Activated CD4-positive, alpha-beta memory T cell treated with anti-CD3 and anti-CD28 coated beads, Interleukin-2, amount 10 ng/mL, durations not matched to agents 7 days and 5 days (primary cell): ENCODE measurements at places on chromosomes 2 and 18. TPM values are rescaled to one million over a fixed set of nuclear protein-coding genes. Genes with fewer than 3 reads are reported as not detected.

DNA sequence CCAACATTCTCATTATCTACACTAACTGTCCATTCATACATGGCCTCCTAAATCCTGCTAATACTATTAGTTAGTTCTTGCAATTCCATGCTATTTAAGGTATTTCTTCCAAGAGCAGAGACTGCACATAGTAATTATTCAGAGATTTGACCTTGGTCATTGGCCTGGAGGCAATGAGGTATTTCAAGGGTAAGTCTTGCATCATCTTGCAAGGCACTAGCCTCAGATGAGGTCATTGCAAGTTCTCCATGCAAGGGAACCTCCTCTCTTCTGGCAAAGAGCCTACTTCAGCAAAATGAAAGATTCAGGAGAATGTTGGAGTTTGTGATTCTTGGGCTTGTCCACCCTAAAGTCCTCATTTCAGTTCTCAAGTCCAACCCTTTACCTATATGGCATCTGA lies 48.5 kb upstream of the IKZF2 start:
- H3K4me3 ChIP-seq = no peak overlapping the region
- no peaks in the 10 kb centered on the region for H3K27me3 ChIP-seq
- no peak overlapping the region for H3K27ac ChIP-seq
- no peaks in the 10 kb centered on the region for H3K4me1 ChIP-seq
- no peaks in the 10 kb centered on the region for H3K36me3 ChIP-seq

GRCh38 chr2:9782197-9782719 lies 61.0 kb upstream of the TAF1B start:
- peak; percentile 90 for DNase-seq
- peaks cover 20% of the 10 kb centered on the region for H3K36me3 ChIP-seq
- peaks cover 76% of the 10 kb centered on the region for H3K4me1 ChIP-seq
- peak overlapping the region; percentile 96 for H3K27ac ChIP-seq
- no peaks in the 10 kb centered on the region for H3K27me3 ChIP-seq

The CGREF1 gene
- 1.2 TPM for total RNA-seq

The SAG gene
- total RNA-seq = 0.10 TPM

The GAL3ST2 gene
- total RNA-seq = 0.58 TPM

The STAT4 gene
- total RNA-seq = 122 TPM

DNA sequence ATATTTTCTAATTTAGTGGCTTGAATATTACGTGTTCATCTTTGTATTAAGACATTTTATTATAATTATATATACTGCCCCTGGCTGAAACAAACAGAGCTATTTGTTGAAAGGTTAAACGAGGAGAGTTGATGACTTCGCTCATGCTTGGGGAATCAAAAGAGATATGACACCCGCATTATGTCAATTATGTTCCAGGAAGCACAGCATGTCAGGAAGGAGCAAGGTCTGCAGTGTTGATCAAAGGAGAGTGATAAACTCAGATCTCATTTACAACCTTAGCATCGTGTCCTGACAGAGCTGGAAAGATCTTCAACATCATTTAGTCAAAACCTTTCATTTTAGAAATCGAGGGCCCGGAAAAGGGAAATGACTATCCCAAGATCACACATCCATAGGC lies 510.1 kb downstream of the TDRD15 start:
- no peak for DNase-seq
- H3K36me3 ChIP-seq = no peaks in the 10 kb centered on the region
- H3K27ac ChIP-seq = no peak overlapping the region

GRCh38 chr2:69890881-69891280 lies 2.9 kb upstream of the SNRNP27 start:
- peaks cover 27% of the 10 kb centered on the region for H3K4me1 ChIP-seq
- peaks cover 9% of the 10 kb centered on the region for H3K36me3 ChIP-seq
- no peak overlapping the region for H3K4me3 ChIP-seq
- no peak overlapping the region for H3K27ac ChIP-seq
- DNase-seq = no peak

- no peaks in the 10 kb centered on the region for H3K4me1 ChIP-seq
- H3K36me3 ChIP-seq = no peaks in the 10 kb centered on the region
- peaks cover 16% of the 10 kb centered on the region for H3K27me3 ChIP-seq
- H3K27ac ChIP-seq = no peak overlapping the region
- DNase-seq = no peak
Measured at GRCh38 chr2:171595896-171596295, 73.6 kb downstream of the CYBRD1 start.

GRCh38 chr2:225597911-225598310 lies 198.4 kb downstream of the NYAP2 start:
- no peaks in the 10 kb centered on the region for H3K4me1 ChIP-seq
- H3K27ac ChIP-seq = no peak overlapping the region
- H3K36me3 ChIP-seq = no peaks in the 10 kb centered on the region
- no peak for DNase-seq
- H3K27me3 ChIP-seq = peaks cover 1% of the 10 kb centered on the region
- H3K4me3 ChIP-seq = no peak overlapping the region

The GAREM1 gene
- total RNA-seq = not detected

GRCh38 chr2:238922435-238922834 lies 74.5 kb downstream of the TWIST2 start:
- no peak overlapping the region for H3K27ac ChIP-seq
- no peaks in the 10 kb centered on the region for H3K4me1 ChIP-seq
- no peaks in the 10 kb centered on the region for H3K27me3 ChIP-seq

The GPR17 gene
- total RNA-seq = not detected

The HOXD11 gene
- total RNA-seq = not detected

The PTGR3 gene
- 41.4 TPM for total RNA-seq

The C1QL2 gene
- total RNA-seq = not detected

DNA sequence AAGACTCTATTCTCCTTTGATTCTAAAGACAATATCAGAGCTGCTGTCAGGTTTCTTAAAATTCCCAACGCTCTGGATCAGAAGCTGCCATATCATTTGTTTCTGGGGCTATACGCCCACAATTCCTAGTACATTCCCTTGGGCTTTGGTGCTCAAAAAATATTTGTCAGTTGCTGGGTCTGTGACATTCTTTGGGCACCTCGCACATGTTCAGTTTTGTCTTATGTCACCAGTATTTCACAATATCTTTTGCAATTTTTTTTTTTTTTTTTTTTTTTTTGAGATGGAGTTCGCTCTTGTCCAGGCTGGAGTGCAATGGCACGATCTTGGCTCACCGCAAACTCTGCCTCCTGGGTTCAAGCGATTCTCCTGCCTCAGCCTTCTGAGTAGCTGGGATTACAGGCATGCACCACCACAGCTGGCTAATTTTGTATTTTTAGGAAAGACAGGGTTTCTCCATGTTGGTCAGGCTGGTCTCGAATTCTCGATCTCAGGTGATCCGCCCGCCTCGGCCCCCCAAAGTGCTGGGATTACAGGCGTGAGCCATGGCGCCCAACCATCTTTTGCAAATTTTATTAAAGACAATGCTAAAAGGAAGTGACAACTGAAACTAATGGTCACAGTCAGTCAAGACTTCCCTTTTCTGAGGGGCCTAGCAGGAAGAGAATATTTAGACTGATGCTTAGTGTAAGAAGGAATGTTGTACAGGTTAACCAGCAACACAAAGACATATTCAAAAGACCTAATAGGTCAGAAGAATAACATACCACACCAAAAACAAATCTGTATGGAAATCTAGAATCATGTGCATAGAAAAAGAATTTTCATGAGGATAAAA lies 6.8 kb downstream of the ZNF397 start:
- no peaks in the 10 kb centered on the region for H3K4me1 ChIP-seq
- no peaks in the 10 kb centered on the region for H3K27me3 ChIP-seq
- no peak overlapping the region for H3K27ac ChIP-seq
- H3K4me3 ChIP-seq = no peak overlapping the region
- peaks cover 87% of the 10 kb centered on the region for H3K36me3 ChIP-seq

The SLC66A3 gene
- 22.9 TPM for total RNA-seq

GRCh38 chr2:187586011-187586641 lies 31.9 kb upstream of the TFPI start:
- no peaks in the 10 kb centered on the region for H3K36me3 ChIP-seq
- H3K4me3 ChIP-seq = no peak overlapping the region
- no peak for DNase-seq
- no peaks in the 10 kb centered on the region for H3K27me3 ChIP-seq

GRCh38 chr2:190354003-190354690 lies 10.8 kb downstream of the INPP1 start:
- no peak for DNase-seq
- H3K4me1 ChIP-seq = peaks cover 15% of the 10 kb centered on the region
- no peak overlapping the region for H3K4me3 ChIP-seq

- peaks cover 21% of the 10 kb centered on the region for H3K4me1 ChIP-seq
- peaks cover 10% of the 10 kb centered on the region for H3K36me3 ChIP-seq
- H3K27me3 ChIP-seq = no peaks in the 10 kb centered on the region
- DNase-seq = no peak
Measured at GRCh38 chr2:101442042-101442666, 32.8 kb downstream of the RFX8 start.

DNA sequence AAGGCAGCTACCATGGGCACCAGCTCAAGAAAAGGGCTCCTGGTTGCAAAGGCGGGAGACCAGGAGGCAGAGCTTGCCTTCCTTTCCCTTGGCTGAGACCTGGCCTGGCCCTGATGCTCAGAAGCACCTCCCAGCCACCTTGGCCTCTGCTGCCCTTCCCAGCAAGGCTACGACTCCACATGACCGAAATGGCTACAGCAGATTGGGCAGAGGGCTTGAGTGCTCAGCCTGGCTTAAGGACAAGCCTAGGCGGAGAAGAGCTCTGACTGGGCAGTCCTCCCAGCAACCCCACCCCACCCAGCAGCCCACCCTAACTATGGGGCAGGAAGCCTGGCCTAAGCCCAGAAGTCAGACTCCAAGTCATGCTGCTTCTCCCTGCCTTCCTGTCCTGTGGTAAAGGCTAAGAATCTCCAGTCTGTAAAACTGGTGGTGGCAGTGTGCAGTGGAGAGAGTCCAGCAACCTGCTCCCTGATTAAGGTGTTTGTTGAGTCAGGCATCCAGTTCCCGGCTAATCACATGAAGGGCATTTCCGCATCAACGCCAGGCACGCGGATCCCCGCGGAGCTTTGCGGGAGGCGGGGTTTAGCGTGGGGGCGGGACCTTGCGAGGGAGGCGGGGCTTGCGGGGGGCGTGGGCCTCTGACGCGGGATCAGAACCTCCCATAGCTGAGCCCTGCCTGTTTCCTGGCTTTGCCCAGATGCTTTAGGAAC lies 256.0 kb downstream of the BCL11A start:
- no peaks in the 10 kb centered on the region for H3K27me3 ChIP-seq
- H3K36me3 ChIP-seq = no peaks in the 10 kb centered on the region
- H3K4me1 ChIP-seq = no peaks in the 10 kb centered on the region
- no peak for DNase-seq

The DNAH6 gene
- total RNA-seq = 0.45 TPM

The LBX2 gene
- 1.2 TPM for total RNA-seq

The AQP12B gene
- not detected for total RNA-seq

DNA sequence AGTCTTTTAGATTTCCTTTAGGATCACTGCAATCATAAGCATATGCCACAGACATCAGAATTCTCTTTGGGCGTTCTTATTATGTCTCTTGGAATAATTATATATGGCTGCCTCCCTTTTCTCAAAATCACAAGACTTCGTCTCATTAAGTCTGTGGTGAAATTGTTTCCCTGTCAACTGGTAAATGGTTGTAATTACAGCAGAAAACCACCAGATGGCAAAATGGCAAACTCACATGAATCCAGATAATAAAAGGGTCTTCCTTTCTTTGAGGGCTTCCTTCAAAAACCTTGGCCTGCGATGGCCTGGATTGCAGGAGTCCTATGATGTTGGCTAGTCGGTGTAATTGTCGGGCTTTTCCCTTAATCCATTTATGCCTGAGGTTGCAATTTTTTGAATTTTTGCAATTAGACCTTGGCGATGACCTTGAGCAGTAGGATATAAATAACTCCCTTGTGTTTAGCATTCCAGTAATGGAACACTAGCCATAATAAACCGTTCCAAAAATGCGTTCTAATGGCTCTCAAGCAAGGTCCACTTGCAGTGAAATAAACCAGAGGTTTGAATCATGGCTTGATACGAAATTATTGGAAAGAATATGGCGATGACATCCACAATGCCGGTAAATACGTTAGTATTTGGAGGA lies 656.4 kb downstream of the MBD2 start:
- H3K4me3 ChIP-seq = no peak overlapping the region
- no peaks in the 10 kb centered on the region for H3K36me3 ChIP-seq
- no peaks in the 10 kb centered on the region for H3K4me1 ChIP-seq
- no peak for DNase-seq
- no peak overlapping the region for H3K27ac ChIP-seq
- no peaks in the 10 kb centered on the region for H3K27me3 ChIP-seq
